ENCODE measurements at places on chromosomes 5 and 9.
A peak's percentile ranks its signal among the peaks of the same experiment; 100 is the strongest.

- DNase-seq, result no peak
Observed at GRCh38 chr5:102867992-102868662, 113.0 kb downstream of the PAM start.

- DNase-seq, result peak; percentile 84
Observed at GRCh38 chr9:127612939-127613582, 984 bp downstream of the STXBP1 start.

- no peak for DNase-seq
Observed at GRCh38 chr5:125581311-125581710, 834.9 kb upstream of the ZNF608 start.

DNA sequence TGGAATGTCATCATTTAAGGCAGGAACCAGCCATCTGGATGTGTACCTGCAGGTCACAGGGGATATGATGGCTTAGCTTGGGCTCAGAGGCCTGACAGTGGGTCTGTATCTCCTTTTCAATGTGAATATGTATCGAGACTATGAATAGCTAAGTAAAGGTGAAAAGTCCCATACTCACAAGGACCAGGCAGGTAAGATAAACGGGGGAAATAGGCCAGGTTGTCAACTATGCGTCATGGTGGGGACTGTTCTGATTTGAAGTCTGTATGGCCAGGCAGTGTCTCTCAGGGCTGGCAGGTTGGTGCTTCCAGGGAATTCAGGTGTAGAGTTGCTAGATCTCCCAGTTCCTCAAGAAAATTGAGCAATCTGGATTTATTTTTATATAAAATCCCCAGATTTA lies 987.9 kb upstream of the WWC1 start:
- DNase-seq, result peak; percentile 68

DNA sequence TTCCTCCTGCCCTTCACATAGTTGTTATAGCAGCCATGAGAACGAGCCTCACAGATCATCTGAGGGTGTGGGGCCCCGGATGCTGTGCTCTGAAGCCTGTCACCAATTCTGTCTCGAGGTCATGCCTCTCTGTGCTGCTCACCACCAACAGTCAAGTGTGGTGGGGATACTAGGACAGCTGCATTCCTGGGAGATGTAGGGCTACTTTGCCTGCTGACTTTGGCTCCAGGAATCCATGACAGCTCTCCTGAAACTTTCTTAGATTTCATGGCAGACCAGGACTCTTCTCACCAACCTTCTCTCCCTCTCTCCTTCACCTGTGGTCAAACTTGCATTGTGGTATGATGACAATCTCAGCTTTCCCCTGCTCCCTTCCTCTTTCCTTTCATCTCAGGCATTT lies 395.9 kb downstream of the PSAT1 start:
- no peak for DNase-seq

DNA sequence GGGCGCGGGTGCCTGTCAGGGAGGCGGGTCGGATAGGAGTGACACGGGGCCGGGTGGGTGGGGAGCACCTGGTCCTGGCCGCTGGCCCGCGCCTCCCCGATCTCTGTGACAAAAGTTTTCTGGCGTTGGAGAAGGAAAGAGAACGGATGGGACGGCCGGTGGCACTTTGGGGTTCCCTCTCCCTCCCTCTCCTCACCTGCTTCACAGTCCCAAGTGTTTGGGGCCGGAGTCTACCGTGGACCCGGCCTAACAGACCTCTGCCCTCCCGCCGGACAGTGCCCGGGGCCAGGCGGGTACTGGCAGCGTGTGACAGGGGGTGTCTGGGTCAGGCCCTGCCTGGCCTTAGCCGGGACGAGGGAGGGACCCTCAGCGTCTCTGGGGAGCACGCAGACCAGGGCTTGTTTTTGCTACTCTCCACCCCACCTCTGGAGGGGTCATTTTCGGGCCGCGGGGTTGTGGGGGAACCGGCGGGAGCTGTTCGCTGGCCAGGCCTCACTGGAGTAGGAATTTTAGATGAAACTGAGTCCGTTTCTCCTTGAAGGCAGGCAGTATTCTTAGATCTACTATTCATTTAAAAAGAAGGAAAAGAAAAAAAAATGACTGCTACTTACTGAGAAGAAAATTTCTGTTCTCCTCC lies 1.7 kb downstream of the PRDM6 start:
- peak; percentile 82 for DNase-seq

DNA sequence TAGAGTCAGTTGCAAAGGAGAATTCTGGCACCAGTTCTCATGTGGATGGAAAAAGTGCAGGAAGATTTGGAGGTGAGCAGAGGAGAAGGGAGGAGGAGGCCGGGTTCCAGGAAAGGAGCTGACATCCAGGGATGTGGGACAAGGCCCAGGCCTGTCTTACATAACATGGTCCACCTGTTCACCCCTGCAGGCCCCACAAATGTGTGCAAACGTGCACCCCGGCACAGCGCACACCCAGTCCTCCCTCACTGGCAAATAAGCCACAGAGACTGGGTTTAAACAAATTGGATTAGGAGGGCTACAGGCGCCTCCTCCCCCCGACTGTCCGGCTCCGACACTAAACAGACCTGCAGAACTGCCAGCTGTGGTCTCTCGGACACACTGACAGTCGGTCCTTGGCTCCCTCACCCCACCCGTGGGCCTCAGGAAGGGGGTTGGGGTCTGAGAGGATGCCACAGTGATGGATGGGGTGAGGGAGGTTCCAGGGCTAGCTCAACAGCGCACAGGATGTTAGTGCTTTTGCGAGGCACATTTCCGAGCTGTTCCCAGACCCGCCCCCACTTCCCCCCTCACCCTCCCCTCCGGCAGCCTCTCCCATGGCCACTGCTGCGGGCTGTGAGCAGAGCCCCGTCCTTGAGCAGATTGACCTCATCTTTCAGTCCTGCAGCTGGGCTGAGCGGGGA lies 43.4 kb upstream of the IL17B start:
- DNase-seq, result peak; percentile 84

DNA sequence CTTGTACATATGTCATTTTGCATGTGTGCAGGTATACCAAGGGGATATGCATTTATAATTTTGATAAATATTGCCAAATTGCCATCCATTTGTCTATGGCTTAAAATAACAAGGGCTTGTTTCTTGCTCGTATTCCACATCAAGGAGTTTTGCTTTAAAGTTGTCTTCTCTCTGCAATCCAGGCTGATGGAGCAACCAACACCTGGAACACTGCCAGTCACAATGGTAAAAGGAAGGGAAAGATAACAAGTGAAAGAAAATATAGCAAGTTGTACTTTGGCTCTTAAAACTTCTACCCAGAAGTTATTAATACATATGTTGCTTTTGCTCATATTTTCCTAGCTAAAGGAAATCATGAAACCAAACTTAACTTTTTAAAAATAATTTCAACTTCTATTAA lies 156.9 kb downstream of the UNC13B start:
- DNase-seq, result no peak

DNA sequence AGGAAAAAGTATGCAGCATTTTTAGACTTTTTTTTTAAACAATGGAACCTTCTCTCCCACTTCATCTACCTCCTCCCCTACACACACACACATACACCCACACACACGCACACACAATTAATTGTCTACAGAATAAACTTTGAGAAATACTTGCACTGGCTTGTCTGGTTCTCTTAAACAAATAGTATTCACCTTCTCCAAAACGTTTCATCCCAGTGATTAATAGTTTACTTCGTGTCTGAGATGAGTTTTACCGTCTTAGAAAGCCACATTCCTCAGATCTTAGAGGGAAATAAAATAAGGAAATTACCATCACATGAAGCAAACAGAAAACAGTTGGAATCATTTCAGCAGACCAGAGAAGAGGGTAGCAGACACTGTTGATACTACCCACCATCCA lies 570.6 kb upstream of the CLINT1 start:
- no peak for DNase-seq

GRCh38 chr5:10525124-10525495 lies 38.8 kb upstream of the ANKRD33B start:
- DNase-seq, result no peak

- peak; percentile 79 for DNase-seq
Observed at GRCh38 chr9:129320575-129321285, 142.7 kb upstream of the IER5L start.

GRCh38 chr5:41415242-41415641 lies 95.2 kb downstream of the PLCXD3 start:
- DNase-seq, result no peak

DNA sequence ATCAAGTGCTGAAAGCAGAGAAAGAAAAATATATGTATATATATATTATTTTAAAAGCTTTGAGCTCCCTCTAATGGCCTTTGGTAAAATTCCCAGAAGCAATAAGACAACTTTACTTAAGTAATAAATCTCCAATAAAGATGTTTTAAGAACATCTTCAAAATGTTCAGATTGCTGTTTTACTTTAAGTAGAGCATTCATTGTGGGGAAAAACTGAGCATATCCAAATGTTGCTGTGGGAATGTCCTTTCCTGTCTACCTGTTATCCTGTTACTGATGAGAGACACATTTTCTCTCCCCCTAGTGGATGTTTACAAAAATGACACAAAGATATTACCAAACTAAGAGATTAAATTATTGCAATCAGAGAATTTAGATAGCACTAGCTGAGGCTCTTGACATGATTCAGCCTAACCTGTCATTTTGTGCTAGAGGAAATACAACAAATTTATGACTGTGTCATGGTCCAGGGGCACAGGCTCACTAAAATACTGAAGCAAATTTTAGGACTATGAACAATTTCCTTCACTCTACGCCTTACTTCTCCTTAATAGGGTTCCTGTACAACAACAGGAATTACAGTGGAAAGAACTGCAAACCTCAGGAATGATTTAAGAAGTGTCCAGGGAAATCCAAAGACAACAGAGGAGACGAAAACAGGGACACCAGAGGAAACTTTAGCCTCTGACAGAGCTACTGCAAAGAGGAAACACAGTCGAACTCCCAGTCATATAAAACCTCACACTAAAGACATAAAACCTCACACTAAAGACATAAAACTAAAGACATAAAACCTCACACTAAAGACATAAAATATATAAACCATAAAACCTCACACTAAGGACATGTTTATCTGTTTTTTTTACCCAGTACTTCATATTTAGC lies 24.3 kb upstream of the PRRC1 start:
- DNase-seq, result no peak

GRCh38 chr9:114696814-114697544 lies 15.0 kb upstream of the TEX48 start:
- DNase-seq, result peak; percentile 12

DNA sequence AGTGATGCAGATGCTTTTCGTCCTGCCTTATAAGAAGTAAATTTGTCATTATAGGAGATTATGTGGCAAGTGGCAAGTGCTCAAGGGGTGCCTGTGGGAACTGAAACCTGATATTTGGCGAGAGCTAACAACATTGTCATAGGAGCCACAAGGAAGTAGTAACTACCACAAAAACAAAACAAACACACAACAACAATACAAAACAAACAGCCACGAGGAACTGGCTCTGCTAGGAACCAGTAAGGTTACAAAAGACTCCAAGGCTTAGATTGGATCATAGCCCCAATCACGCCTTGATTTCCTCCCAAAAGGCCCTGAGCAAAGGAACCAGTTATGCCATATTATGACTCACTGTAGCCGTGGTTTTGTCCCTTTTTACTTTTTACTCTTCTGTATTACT lies 1045.2 kb downstream of the CDH12 start:
- no peak for DNase-seq

- DNase-seq, result no peak
Observed at GRCh38 chr9:125629446-125629845, 77.6 kb downstream of the MAPKAP1 start.

- no peak for DNase-seq
Observed at GRCh38 chr9:69888856-69889585, 68.4 kb downstream of the CFAP95 start.

GRCh38 chr9:38761999-38762398 lies 42.1 kb upstream of the FAM240B start:
- DNase-seq, result peak; percentile 49

DNA sequence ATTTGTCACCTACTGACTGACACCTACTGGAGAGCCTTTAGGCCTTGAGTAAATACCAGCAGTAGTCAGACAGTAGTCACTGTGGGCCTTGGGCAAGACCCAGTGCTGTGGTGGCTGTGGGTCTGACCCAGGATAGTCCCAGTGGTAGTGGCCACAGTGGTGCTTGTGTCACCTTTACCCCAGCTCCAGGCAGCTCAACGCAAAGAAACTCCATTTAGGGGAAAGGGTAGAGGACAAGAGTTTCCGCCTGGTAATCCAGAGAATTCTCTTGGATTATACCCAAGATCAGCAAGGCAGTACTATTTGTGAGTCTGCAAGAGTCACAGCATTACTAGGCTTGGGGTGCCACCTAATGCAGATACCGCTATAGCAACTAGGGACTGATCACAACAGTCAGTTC lies 28.9 kb downstream of the CERT1 start:
- peak; percentile 50 for DNase-seq

- no peak for DNase-seq
Observed at GRCh38 chr9:81558091-81558830, 131.1 kb downstream of the TLE1 start.

- peak; percentile 65 for DNase-seq
Observed at GRCh38 chr5:96065685-96066385, 104.2 kb upstream of the ELL2 start.

DNA sequence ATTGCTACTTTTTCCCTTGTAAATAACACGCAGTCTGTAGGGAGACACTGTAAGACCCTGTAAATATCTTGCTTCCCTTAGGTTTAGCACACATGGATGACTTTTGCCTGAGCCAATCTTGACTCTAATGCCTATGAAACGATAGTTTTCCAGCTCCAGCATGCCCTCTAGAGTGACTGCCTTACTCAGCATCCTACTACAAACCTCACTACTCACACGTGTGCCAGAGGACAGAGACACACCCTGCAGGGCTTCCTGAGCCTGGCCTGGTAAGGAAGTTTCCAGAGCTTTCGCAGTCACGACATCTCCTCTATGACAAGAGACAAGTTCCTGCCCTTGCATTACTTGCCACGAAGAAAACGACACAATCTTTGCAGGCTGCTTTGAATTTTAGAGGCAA lies 138.1 kb downstream of the ATPSCKMT start:
- peak; percentile 86 for DNase-seq

- DNase-seq, result peak; percentile 32
Observed at GRCh38 chr9:137739371-137740309, 120.8 kb downstream of the EHMT1 start.

- DNase-seq, result no peak
Observed at GRCh38 chr5:179700401-179700918, 1.7 kb downstream of the CANX start.

- no peak for DNase-seq
Observed at GRCh38 chr5:150510460-150511263, 2.7 kb downstream of the NDST1 start.

DNA sequence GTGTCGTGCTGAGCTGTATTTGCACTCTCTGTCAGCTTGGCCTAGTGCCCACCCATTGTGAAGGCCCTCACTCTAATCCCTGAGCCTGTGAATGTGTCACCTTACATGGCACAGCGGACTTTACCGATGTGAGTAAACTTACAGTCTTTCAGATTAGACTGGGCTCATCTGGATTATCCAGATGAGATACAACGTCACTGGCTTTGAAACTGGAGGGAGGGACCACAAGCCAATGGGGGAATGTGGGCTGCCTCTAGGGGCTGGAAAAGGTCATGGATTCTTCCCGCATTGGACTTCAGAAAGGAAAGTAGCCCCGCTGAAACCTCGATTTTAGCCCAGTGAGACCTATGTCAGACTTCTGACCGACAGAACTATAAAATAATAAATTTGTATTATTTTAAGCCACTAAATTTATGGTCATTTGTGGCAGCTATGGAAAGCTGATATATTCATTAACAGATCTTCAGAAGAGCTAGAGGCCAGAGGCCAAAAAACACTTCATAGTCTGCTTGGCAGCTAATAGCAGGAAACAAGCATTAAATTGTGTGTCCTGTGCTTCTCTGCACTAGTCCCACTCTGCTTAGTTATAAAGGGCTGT lies 139.0 kb upstream of the GAS1 start:
- DNase-seq, result no peak

GRCh38 chr5:2303431-2304100 lies 420.8 kb upstream of the IRX4 start:
- DNase-seq, result no peak
